ENCODE measurements at places on chromosomes 7 and 10.

DNA sequence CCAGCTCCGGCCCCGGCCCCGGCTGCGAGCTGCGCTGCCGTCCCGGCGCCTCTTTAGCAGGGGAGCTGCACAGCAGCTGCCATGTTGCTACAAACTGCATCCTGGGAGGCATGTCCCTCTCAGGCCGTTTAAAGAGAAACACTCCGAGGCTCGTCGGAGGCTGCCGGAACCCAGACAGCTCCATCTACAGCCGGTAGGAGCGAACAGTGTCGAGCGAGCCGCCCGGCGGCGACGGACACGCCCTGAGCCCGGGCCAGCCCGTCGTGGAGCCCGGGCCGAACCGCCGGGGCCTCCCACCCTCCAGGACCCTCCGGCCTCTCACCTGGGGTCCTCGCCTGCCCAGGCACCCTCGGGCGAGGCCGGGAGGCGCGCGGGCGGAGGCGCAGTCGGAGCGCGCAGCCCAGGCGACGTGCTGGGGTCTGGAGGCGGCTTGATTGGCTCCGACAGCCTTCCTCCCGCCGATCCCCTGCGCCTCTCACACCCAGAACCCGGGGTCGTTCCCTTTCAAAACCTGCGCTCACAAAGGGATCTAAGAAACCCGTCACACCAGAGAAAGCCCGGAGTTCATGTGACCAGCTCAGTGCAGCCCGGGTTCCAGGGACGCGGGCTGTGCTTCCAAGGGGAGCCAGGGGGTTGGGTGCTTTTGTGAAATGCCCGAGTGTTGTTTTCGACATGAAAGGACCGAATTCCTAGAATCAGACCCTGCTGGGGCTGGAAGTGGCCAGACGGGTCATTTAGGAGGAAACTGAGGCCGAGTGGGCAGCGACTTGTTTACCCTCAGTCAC is at the start of gene ZNF777:
TSS of gene ZNF777 (minus strand) at position 570 of the 785 bp plus-strand sequence. CDS start 5,040 bp downstream, outside the sequence.
- peak; percentile 87 for DNase-seq

- DNase-seq, result no peak
These were observed 645 bp upstream of the TFR2 start for GRCh38 chr7:100641860-100642533.

GRCh38 chr10:132028706-132029105 is 37.0 kb upstream of the JAKMIP3 start:
- no peak for DNase-seq

GRCh38 chr7:98562381-98562823 is 54.7 kb upstream of the NPTX2 start:
- no peak for DNase-seq

DNA sequence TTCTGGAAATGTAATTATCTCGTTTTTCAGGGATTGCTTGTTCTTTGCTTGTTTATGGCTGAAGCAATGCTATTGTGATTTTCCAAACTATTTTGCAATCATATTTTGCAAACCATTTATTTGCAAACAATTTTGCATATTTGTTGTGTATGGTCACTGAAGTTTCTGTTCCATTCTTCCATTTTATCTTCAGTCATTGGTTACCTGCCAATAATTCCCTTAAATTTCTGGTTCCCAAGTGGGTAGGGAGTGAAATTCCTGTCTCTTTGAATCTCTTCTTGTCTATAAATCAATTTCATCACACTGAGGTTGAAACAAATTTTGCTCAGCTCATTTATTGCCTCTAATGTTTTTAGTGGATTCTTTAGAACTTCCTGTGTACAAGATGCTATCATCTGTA is 401.7 kb upstream of the VWC2 start:
- DNase-seq, result no peak

GRCh38 chr7:102908676-102909075 is 4.1 kb upstream of the LRRC17 start:
- no peak for DNase-seq

- DNase-seq, result no peak
These were observed 329.7 kb upstream of the ADARB2 start for GRCh38 chr10:2067015-2067414.

- DNase-seq, result no peak
These were observed 187.1 kb downstream of the DNAJB6 start for GRCh38 chr7:157523766-157524421.

- DNase-seq, result no peak
These were observed 86.4 kb upstream of the KIF5B start for GRCh38 chr10:32142646-32143045.

Data from fibroblast of gingiva (primary cell).